ENCODE measurements at places on chromosomes 4 and X. TPM values are rescaled to one million over a fixed set of nuclear protein-coding genes. Genes with fewer than 3 reads are reported as not detected.

The MMGT1 gene
- total RNA-seq: 20.2 TPM

The ABCG2 gene
- total RNA-seq: 1.2 TPM

The FOXP3 gene
- total RNA-seq: not detected

The SLC25A5 gene
- 407 TPM for total RNA-seq

The SSX2 gene
- not detected for total RNA-seq

The SHROOM3 gene
- total RNA-seq: 6.6 TPM

The SNCA gene
- total RNA-seq: 69.8 TPM

The CABS1 gene
- total RNA-seq: not detected

The SEC24D gene
- 140 TPM for total RNA-seq

The CPZ gene
- 2.9 TPM for total RNA-seq

The MAGEB2 gene
- total RNA-seq: not detected

The SRP72 gene
- 64.7 TPM for total RNA-seq

The ANXA5 gene
- total RNA-seq: 804 TPM

The TSPAN7 gene
- not detected for total RNA-seq

The ASIC5 gene
- total RNA-seq: not detected

The NLRP2B gene
- not detected for total RNA-seq

The FRMD7 gene
- total RNA-seq: not detected

The TLR10 gene
- not detected for total RNA-seq

The TCEAL2 gene
- not detected for total RNA-seq

The FGFR3 gene
- 0.89 TPM for total RNA-seq

The CT45A9 gene
- total RNA-seq: not detected

The BLOC1S4 gene
- 25.5 TPM for total RNA-seq

The ADGRG4 gene
- not detected for total RNA-seq

The TGIF2LX gene
- not detected for total RNA-seq

The NEUROG2 gene
- not detected for total RNA-seq

The MAP9 gene
- 6.6 TPM for total RNA-seq

The MAPK10 gene
- 10.1 TPM for total RNA-seq

The CCDC110 gene
- 0.71 TPM for total RNA-seq

The VSIG4 gene
- not detected for total RNA-seq

The PPP1R2C gene
- total RNA-seq: not detected

The STARD8 gene
- total RNA-seq: 5.5 TPM

The TBC1D9 gene
- 16.1 TPM for total RNA-seq

The WWC2 gene
- total RNA-seq: 19.0 TPM

The PPP2R3B gene
- 6.3 TPM for total RNA-seq

The MAGEA4 gene
- not detected for total RNA-seq

The ADH1B gene
- 0.29 TPM for total RNA-seq

The IL15 gene
- total RNA-seq: 6.6 TPM

The PRSS48 gene
- total RNA-seq: not detected

The POF1B gene
- total RNA-seq: not detected

The TMSB15C gene
- 3.2 TPM for total RNA-seq

The MAGED4 gene
- total RNA-seq: 19.0 TPM

The MAD2L1 gene
- 36.6 TPM for total RNA-seq

The P2RY10 gene
- total RNA-seq: not detected

The SORCS2 gene
- not detected for total RNA-seq

The EFNB1 gene
- 39.8 TPM for total RNA-seq

The COX7B2 gene
- not detected for total RNA-seq

The CT45A8 gene
- total RNA-seq: not detected

The DDX53 gene
- total RNA-seq: not detected

The SLC38A5 gene
- 76.1 TPM for total RNA-seq

The AFM gene
- not detected for total RNA-seq

The LIMCH1 gene
- 0.18 TPM for total RNA-seq

The SPANXA1 gene
- total RNA-seq: not detected

The RS1 gene
- not detected for total RNA-seq

The ARHGAP6 gene
- total RNA-seq: 2.5 TPM

The ASMTL gene
- 44.7 TPM for total RNA-seq

The SPARCL1 gene
- not detected for total RNA-seq

The RBMXL3 gene
- total RNA-seq: not detected

The P2RY4 gene
- not detected for total RNA-seq
